Upper lobe of right lung (tissue), 1 donor: ENCODE measurements at places on chromosomes 5 and 9. TPM values are rescaled to one million over a fixed set of nuclear protein-coding genes. Genes with fewer than 3 reads are reported as not detected.

The HAPLN1 gene
- 0.12 TPM for total RNA-seq

The SLC25A2 gene
- 0.64 TPM for total RNA-seq

The MVB12B gene
- total RNA-seq = 47.5 TPM

The FBN2 gene
- total RNA-seq = 0.58 TPM

The SETD9 gene
- 10.1 TPM for total RNA-seq

The PCDHGA1 gene
- 0.46 TPM for total RNA-seq

The MGAT4B gene
- total RNA-seq = 118 TPM

The DBH gene
- total RNA-seq = not detected

The HSPB3 gene
- 1.1 TPM for total RNA-seq

The TUSC1 gene
- total RNA-seq = 15.0 TPM
